ENCODE measurements at places on chromosomes 5 and 9. TPM values are rescaled to one million over a fixed set of nuclear protein-coding genes. Genes with fewer than 3 reads are reported as not detected.

The FBP1 gene
- total RNA-seq = 2.2 TPM

The FBP2 gene
- total RNA-seq = not detected

The BTNL8 gene
- not detected for total RNA-seq

The OBP2B gene
- not detected for total RNA-seq

The GLRA1 gene
- not detected for total RNA-seq

The LCP2 gene
- not detected for total RNA-seq

The IL5 gene
- not detected for total RNA-seq

The PDE6A gene
- not detected for total RNA-seq

The MYORG gene
- total RNA-seq = 7.0 TPM

The PCDHB11 gene
- 0.16 TPM for total RNA-seq

The ERAP2 gene
- total RNA-seq = 10.0 TPM

The TCERG1 gene
- 82.2 TPM for total RNA-seq

The DCAF12 gene
- total RNA-seq = 28.2 TPM

The CDH18 gene
- not detected for total RNA-seq

The HTR4 gene
- not detected for total RNA-seq

The CCDC192 gene
- not detected for total RNA-seq

The SYK gene
- not detected for total RNA-seq

The EDIL3 gene
- 28.8 TPM for total RNA-seq

The PCSK1 gene
- total RNA-seq = 8.7 TPM

The TMEM174 gene
- total RNA-seq = not detected

The MTREX gene
- total RNA-seq = 77.2 TPM

The IL13 gene
- total RNA-seq = not detected

The FAXDC2 gene
- total RNA-seq = 8.3 TPM

The DCP2 gene
- 49.1 TPM for total RNA-seq

The SLC25A46 gene
- total RNA-seq = 31.1 TPM

The DHFR gene
- 35.8 TPM for total RNA-seq

The LPCAT1 gene
- 49.2 TPM for total RNA-seq

The SURF1 gene
- total RNA-seq = 22.8 TPM

The ARL10 gene
- 16.5 TPM for total RNA-seq

The GMCL2 gene
- not detected for total RNA-seq

The TAF11L10 gene
- total RNA-seq = not detected

The SOWAHA gene
- not detected for total RNA-seq

The PCDHA1 gene
- not detected for total RNA-seq

The PCDHB8 gene
- total RNA-seq = 0.53 TPM

The CAMK2A gene
- not detected for total RNA-seq

The FSD1L gene
- total RNA-seq = 7.5 TPM

The IFNA13 gene
- not detected for total RNA-seq

The NIPAL4 gene
- total RNA-seq = not detected

The GABRA6 gene
- not detected for total RNA-seq

The ADAMTS2 gene
- not detected for total RNA-seq

The TYRP1 gene
- total RNA-seq = not detected

The ANKRD31 gene
- not detected for total RNA-seq

The ANGPTL2 gene
- total RNA-seq = 24.5 TPM

The IFNE gene
- 1.4 TPM for total RNA-seq

The MARCOL gene
- total RNA-seq = not detected

The PAEP gene
- total RNA-seq = not detected

The FBXL7 gene
- total RNA-seq = 32.2 TPM

The SLC6A19 gene
- not detected for total RNA-seq

The NR5A1 gene
- total RNA-seq = not detected

The ARHGEF39 gene
- 6.5 TPM for total RNA-seq

The ANKRD18A gene
- total RNA-seq = 0.21 TPM

The ANKRD34B gene
- total RNA-seq = not detected

The SELENOP gene
- total RNA-seq = not detected

All from endothelial cell of umbilical vein (primary cell).